Astrocyte (in vitro differentiated cells and primary cell): ENCODE measurements at places on chromosomes 4 and X. TPM values are rescaled to one million over a fixed set of nuclear protein-coding genes. Genes with fewer than 3 reads are reported as not detected.

- peak; percentile 59 for DNase-seq
Observed at GRCh38 chr4:102263024-102263787, 82.1 kb downstream of the SLC39A8 start.

DNA sequence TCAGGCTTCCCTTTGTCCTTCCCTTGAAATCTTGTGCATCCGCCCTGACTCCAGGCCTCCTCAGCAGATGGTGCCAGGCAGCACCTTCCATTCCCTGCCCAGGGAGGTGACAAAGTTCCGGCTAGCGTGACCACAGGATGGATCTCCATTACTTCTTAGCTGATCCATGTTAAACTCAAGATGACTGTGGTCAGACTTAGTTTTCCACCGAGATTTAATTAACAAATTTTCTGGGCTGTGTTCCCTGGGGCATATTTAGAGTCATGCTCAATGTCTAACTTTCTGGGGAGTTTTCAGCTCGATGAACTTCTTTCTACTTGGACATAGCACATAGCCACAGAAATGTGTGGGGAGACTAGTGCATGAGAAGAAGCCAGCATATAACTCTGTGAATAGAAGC, 215.1 kb upstream of the SFRP2 start:
- peak; percentile 23 for DNase-seq

Gene OTUD6A
- not detected in 2 replicates for total RNA-seq

GRCh38 chr4:3612934-3613333, 80.7 kb upstream of the LRPAP1 start:
- DNase-seq = no peak

Gene SLC10A7
- total RNA-seq = 8.8 and 8.9 TPM in 2 replicates

Gene HPSE
- 0.75 and 0.94 TPM in 2 replicates for total RNA-seq

DNA sequence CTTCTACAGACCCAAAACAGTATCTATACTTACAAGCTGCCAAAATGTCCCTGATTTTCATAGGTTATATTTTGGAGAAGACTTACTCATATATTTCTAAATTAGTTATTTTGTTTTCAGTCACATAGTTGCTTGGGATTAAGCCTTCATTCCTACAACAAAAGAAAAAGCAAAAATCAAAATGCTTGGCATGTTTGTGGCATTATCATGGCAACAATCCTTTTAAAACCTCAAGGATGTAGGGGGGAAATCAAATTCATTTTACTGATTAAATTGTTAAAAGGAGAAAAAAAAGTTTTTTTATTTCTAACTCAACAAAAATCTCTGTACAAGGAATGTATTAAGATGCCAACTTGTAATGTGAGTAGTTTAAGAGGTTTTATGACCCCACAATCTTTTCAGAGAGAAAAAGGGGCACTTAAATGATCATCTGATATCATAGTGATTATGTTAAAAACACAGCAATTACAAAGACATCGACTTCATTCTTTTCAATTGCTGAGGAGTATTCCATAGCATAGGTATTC, 23.5 kb downstream of the TXK start:
- peak; percentile 13 for DNase-seq

Gene CFI
- not detected in 2 replicates for total RNA-seq

- no peak for DNase-seq
Observed at GRCh38 chrX:87140800-87141483, 376.7 kb upstream of the KLHL4 start.

DNA sequence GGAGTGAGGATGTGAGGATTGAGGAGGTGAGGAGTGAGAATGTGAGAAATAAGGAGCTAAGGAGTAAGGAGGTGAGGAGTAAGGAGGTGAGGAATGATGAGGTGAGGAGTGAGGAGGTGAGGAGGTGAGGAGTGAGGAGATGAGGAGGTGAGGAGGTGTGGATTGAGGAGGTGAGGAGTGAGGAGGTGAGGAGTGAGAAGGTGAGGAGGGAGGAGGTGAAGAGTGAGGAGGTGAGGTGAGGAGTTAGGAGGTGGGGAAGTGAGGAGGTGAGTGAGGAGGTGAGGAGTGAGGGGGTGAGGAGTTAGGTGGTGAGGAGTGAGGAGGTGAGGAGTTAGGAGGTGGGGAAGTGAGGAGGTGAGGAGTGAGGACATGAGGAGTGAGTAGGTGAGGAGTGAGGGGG, 74.8 kb upstream of the MXD4 start:
- DNase-seq = no peak

DNA sequence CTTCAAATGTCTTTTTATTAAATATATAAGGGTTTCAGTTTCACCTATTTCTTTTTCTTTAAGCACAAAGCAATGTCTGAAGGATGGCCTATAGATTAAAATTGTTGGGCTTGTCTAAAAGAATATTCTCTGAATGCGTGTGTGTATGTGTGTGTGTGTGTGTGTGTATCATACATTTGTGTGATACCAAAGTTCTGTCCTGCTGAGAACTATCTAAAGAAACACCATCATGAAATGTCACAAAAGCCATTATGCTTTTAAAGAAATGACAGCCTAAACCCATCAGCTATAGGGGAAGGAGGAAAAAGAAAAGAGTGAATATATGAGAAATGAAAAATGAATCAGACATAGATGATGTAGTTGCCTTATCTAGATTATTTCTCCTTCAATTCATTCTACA, 1501.5 kb upstream of the TENM3 start:
- no peak for DNase-seq

DNA sequence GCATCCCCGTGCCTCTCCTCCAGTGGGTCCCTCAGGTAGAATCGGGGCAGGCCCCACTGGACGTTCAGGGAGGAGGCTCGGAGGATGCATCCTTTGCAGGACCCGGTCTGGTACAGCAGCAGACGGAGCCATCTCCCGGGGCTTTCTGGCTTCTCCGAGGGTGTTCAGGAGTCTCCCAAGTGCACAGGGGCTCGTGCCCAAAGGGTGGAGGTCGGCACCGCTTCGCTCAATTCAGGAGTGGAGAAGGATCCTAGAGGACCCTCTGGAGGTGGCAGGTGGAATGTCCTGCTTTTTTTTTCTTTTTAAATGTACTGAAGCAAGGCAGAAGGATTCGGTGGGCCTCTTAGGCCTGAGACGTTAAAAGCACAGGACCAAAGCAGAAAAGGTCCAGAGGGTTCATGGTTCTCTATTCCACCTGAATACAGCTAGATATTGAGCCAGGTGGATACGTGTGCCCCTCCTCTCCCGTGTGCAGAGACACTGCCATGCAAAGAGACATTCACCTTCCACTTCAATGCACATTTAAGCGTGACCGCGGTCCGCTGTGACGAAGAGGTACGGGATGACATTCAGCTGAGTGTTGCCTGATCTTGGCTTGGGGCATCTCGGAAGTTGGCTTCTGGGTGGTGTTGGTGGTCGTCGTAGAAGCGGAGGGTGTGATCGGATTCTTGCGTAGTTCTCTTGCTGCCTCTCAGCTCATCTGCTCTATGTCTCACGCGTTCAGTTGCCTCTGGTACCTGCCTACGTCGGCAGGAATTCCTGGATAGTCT, 281.2 kb upstream of the AGTR2 start:
- DNase-seq = no peak

DNA sequence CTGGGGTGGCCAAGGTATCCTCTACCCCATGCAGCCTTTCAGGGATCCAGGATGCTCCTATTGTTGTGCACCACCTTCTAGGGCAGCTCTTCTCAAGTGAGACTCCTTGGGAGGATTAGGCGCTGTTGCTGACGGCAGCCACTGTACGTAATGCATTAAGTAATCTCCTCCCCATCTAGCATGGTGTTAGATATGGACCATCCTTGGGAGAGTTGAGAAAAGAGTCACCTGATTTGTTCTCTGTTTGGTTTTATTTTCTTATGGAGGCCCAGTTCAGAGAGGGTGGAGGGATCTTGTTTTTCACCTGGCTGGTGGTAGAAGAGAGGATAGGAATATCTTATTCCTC, 46.4 kb downstream of the GYG2 start:
- DNase-seq = no peak

- DNase-seq = no peak
Observed at GRCh38 chrX:131317326-131317725, 28.2 kb upstream of the IGSF1 start.

DNA sequence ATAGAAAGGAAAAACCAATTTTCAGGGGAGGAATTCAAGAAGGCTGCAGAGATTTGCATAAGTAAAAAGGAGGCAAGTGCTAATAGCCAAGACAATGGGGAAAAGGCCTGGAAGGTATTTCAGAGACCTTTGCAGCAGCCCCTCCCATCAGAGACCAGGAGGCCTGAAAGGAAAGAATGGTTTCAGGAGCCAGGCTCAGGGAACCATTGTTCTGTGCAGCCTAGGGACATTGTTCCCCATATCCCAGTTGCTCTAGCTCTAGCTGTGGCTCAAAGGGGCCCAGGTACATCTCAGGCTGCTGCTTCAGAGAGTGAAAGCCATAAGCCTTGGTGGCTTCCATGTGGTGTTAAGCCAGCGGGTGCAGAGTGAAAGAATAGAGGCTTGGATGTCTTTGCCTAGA, 24.0 kb downstream of the NAP1L3 start:
- DNase-seq = no peak

Gene WDR1
- total RNA-seq = 558 and 620 TPM in 2 replicates

Gene CSAG1
- 0.75 and 1.2 TPM in 2 replicates for total RNA-seq

Gene TMPRSS11F
- total RNA-seq = 0.27 TPM in 1 of 2 replicates, not detected in the other

- no peak for DNase-seq
Observed at GRCh38 chrX:129723511-129723910, 15.3 kb upstream of the XPNPEP2 start.

Gene NPY2R
- total RNA-seq = 0.09 TPM in 1 of 2 replicates, not detected in the other

DNA sequence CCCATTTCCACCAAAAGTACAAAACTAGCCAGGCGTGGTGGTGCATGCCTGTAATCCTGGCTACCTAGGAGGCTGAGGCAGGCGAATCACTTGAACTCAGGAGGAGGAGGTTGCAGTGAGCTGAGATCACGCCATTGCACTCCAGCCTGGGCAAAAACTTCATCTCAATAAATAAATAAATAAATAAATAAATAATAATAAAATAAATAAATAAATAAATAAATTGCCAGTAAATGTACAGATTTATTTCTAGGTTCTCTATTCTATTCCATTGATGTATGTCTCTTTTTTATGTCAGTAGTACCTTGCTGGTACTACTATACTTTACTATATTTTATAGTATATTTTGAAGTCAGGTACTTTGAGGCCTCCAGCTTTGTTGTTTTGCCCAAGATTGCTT, 43.7 kb downstream of the MAGEC1 start:
- DNase-seq = no peak

Gene ZNF185
- 7.8 and 16.2 TPM in 2 replicates for total RNA-seq
